NCI-H1092 (cell line): ENCODE measurements at places on chromosomes 7 and 10.

GRCh38 chr10:69757553-69758309 is 44.0 kb upstream of the COL13A1 start:
- DNase-seq: no peak

DNA sequence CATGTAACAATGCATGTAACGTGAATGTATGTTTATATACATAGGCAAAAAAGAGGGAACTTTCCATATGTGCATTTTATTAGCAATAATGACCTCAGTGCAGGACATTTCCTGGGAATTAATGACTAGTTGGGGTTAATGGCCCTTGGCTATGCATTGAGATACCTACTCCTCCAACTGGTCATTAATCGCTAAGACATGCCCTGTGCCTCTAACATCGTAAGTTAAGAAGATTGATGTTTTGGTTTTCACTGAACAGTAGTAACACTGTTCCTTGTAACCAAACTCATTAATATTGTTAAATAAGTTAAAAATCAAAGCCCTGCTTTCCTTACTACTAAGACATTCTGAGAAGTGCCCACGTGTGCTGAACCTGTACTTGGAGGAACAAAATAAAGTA is 61.7 kb downstream of the SEMA3D start:
- DNase-seq: no peak

GRCh38 chr10:97101166-97101940 is 84.4 kb downstream of the SLIT1 start:
- no peak for DNase-seq

- no peak for DNase-seq
These were observed 60.4 kb upstream of the NPVF start for GRCh38 chr7:25288556-25289307.

- DNase-seq: no peak
These were observed 65.1 kb downstream of the MINDY3 start for GRCh38 chr10:15795036-15795792.

DNA sequence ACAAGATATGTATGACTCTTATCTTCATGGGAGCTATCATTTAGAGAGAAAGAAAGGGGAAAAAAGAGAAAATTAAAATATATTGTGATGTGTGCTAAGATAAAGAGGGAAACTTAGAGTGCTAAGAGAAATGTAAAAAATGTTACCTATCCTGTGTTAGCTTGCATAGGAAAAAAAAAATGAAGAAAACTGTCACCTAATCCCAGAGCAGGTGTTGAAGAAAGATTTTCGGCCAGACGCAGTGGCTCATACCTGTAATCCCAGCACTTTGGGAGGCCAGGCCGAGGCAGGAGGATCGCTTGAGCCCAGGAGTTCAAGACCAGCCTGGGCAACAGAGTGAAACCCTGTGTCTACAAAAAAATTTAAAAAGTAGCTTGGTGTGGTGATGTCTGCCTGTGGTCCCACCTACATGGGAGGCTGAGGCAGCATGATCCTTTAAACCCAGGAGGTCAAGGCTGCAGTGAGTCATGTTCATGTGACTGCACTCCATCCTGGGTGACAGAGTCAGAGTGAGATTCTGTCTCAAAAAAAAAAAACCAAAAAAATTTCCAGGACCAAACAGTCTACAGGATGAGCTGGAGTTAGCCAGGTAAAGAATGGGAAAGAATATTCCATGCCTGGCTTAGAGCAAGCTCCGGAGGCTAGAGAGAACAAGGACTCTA is 2.4 kb upstream of the MKLN1 start:
- DNase-seq: no peak

DNA sequence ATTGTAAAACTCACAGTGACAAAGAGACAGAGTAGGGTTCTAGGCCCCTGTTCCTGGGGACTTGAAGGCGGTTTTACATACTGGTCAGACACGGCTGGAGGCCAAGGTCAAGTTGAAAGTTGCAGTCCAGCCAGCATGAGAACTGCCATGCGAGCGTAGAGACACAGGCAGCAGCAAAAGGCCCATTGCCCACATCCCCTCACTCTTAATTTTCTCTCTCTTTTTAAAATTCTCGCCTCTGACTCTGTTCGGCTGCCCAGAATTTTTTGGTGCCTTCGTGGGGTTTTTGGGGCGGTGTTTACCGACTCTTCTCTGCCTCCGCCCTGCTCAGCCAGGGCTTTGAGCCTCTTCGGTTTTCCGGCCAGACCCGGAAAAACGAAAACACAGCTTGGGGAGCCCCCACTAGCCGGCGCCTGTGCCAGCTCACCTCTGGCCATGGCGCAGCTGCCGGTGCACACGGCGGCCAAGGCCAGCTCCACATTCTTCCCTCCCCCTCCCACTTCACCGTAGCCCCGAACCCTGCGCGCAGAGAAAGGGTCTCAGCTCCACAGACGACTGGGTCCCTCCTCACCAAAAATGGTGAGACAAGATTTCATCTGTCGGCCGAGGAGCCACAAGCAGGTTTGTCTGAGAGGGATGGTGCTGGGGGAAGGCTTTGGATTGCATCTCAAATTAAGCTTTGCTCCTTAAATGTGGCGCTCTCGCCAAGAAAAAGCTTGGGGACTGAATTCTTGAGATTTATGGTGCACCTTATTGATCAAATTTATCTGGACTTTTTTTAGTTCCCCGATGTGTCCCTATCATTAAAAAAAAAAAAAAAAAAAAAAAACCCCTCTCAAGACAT is 2.3 kb upstream of the HOXA13 start:
- DNase-seq: no peak

DNA sequence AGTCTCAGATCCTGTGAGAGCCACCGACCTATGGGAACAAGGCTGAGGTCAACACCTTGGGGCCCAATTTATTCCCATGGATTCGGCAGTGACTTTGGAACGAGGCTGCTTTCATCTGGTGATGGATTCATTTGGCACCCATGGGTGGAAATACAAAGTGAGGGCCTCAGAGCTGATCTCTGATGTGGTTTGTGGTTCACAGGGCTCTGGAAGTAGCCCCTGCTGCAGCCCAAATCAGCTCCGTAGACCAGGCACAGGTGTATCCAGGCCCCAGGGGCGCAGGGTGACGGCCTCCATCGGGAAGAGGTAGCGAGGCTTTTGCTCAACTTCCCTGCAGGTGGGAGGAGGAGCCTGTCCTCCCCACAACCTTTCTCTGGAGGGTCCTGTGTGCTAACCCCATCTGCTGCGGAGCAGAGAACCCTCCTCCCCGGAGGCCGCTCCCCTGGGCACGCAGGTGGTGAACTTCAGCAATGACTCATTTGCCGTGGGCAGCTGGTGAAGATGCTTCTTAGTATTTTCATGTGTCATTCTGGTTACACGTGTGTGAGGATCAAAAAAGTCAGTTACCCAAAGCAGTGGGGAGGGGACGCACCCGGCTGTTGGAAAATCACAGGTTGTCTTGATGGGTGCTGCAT is 7.5 kb upstream of the JAKMIP3 start:
- no peak for DNase-seq

- no peak for DNase-seq
These were observed 33.8 kb upstream of the PRLHR start for GRCh38 chr10:118629211-118629610.

- DNase-seq: no peak
These were observed 208.8 kb upstream of the IGFBP3 start for GRCh38 chr7:46129831-46130230.

DNA sequence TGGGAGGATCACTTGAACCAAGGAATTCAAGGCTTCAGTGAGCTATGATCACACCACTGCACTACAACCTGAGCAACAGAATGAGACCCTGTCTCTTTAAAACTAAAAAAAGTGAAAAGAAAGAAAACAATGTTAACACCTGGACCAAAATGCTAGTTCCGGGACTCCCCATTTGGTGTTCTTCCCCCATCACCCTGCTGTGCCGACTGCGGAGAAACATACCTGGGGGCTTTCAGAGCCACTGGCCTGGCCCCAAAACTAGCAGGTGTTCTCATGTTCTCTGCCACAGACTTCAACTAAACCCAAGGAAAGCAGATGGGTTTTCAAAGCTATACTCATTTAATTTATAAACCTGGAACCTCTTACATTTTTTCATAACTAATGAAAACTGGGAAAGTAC is 250.9 kb downstream of the KIAA1217 start:
- DNase-seq: no peak

GRCh38 chr10:6347391-6347951 is 144.7 kb downstream of the PFKFB3 start:
- no peak for DNase-seq

GRCh38 chr10:119450606-119451299 is 91.8 kb downstream of the RGS10 start:
- no peak for DNase-seq

GRCh38 chr7:32145911-32146310 is 75.7 kb upstream of the PDE1C start:
- DNase-seq: no peak

- no peak for DNase-seq
These were observed 8.5 kb upstream of the C10orf105 start for GRCh38 chr10:71727738-71728737.

DNA sequence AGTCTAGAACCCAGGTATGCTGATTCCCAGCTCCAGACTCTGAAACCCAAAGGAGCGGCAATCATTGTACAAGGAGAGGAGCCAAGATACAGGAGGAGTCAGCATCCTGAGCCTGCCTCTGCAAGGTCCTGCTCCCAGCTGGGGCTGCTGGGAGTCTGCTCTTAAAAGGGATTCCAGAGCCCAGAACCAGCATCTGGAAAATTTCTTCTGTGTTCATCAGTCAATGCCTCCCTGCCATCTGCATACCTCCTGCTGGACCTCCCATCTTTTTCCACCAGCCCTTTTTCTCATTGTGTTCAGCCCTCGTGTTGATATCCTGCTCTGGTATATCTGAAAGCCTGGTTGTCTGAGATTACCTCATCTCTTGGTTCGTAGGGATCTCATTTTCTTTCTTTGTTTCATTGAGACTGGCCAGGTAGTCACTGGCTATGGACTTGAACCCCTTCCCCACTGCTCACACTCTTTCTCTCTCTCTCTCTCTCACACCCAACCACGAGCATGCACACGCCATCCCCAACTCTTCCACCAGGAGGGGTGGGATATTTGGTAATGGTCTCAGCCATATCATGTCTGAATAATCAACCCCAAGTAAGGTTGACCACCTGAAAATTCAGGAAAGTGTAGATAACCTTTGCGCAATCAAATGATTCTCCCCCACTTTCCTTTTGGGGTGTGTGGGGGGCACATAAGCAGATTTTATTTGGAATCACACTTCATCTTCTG is 608.8 kb downstream of the LRMDA start:
- DNase-seq: no peak

DNA sequence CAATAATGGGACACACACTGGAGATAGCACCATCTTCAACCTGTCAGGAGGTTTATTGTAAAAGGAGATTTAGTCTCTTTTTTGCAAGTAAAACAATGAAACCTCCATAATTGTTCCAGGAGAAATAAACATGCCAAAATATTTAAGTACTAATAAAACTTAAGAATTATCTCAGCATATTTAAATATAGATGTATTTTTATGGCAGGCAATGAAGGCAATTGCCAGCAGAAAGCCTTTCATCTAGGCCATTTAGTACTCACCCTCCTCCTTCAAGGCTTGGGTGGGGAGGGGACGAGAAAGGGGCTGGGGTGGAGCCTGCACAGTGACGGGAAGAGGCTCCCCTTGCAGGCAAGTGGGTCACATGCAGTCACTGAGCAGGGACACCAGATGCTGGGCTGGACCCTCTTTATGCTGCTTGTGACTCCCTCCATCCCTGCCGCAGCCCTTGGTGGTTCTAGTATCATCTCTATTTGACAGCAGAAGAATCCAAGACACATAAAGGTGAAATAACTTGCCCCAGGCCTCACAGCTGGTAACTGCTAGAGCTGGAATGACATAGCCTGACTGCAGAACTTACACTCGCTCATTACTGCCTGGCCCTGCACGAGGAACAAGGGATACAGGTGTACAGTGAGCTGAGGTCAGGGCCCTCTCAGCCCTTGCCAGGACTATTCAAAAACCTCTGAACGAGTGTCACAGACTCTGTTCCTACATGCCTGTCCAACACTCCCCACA is 449.5 kb upstream of the ZMIZ1 start:
- no peak for DNase-seq
